Activated T-cell treated with anti-CD3 and anti-CD28 coated beads, Interleukin-2, amount 50 U/mL, for 4 hours (primary cell): ENCODE measurements at places on chromosomes 7 and 10.

GRCh38 chr7:99252166-99252895 is 20.3 kb upstream of the MYH16 start:
- DNase-seq = no peak

- DNase-seq = no peak
Measured at GRCh38 chr7:80902716-80903308, 16.0 kb downstream of the SEMA3C start.

GRCh38 chr10:34906067-34906965 is 91.2 kb upstream of the PARD3 start:
- DNase-seq = no peak

GRCh38 chr7:55486991-55487390 is 85.3 kb downstream of the VOPP1 start:
- no peak for DNase-seq

DNA sequence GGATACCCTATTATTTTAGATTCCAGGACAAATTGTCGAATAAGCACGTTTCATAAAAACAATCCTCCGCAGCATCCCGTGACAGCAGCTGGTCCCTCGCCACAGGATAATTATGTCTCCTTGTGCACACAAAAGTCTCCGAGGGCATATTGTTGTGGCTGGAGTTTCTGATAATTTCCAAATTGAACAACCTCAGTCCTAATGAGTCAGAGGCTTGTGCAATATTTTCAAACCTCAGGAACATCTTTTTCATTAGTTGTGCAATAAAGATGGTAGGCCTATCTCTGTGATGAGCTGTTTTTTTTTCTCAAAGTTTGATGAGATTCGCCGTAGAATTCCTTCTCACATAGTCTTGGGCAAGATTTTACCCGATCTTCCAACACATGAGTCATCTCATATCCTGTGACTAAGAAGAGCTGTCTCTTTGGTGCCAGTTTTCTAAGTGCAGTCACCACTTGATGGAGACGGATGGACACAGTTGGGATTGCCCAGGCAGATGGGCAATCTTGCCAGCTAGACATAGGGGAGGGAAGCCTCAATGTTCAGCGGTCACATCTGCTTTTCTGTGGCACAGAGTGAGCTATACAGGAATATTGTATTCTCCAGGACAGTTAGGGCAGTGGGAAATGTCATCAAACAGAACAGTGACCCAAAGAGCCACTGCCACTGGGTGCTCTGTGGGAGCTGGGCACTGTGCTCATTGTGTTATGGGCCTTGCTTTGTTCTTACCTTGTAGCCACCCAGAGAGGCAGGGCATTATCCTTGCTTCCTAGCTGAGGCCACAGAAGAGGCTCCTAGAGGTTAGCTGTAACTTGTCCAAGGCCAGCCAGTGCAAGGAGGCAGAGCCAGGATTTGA is 7.8 kb downstream of the HTRA1 start:
- DNase-seq = no peak

DNA sequence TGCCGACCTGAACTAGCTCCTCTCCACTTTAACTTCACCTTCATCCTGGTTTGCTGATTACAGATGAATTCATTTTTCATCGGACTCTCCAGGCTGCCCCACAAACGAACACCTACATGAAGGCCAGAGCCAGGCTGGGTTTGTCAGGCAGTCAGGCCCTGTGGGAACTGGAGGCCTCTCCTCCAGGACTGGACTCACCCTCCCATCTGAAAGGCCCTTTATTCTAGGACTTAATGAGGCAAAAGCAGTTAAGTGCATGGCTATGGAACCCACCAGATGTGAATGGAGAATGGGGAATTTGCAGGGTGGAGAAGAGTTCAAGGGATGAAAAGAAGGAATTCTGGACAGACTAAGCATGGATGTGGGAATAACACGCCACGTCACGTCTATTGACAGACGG is 170.8 kb downstream of the ARHGAP12 start:
- no peak for DNase-seq

DNA sequence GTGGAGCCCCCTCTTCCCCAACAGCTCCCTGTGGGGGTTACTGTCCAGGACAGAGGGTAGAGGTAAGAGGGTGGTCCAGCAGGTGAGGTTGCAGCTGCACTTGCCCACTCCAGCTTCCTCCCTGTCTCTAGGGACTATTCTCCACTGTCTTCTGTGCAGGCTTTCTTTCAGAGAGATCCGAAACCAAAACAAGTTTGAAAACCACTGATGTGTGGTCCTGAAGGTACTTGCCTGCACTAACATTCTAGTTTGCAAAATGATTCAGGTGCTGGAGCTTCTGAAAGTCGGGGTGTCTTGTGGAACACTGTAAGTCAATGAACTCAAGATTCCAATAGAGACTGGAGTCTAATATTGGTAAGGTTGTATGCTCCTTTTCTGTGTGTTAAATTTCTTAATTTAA is 63.1 kb downstream of the BLNK start:
- DNase-seq = no peak

GRCh38 chr7:45938626-45939302 is 17.7 kb upstream of the IGFBP3 start:
- no peak for DNase-seq

- peak; percentile 73 for DNase-seq
Measured at GRCh38 chr7:2521952-2522591, 2.5 kb downstream of the LFNG start.

DNA sequence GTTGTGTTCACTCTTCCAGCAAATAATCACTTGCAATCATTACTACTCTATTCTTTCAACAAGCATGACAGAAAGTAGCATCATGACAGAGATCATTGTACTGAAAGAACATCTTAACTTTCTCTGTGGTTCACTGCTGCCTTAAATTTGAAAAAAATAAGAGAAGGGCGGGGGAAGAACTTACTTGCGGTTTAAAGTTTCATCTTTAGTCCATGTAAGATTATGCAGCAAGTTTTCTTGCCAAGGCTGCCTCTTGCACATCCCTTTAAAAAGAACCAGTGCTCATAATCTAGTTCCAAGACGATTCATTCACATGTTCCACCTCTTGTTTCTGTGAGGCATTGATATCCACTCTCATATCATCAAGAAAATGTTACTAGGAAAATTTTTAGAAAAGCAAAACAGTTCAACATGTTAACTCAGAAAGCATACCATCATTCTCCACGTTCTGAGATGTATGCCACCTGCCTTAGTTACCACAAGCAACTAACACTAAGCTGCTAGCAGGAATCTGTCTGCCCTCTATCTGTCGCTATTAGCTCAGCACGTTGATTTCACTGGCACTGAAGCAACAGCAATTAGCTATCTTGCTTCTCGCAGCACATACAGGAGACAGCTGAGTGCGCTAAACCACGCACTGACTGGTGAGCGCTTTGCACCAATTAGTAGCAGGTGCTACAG is at the start of gene PCDH15:
Gene PCDH15 (minus strand): TSS at position 491 of the 681 bp plus-strand sequence. CDS start 136,969 bp downstream, outside the sequence.
- no peak for DNase-seq

- no peak for DNase-seq
Measured at GRCh38 chr7:84744385-84744784, 442.5 kb downstream of the SEMA3D start.

GRCh38 chr7:44131173-44132029 is 8.1 kb upstream of the POLD2 start:
- no peak for DNase-seq

- DNase-seq = no peak
Measured at GRCh38 chr7:22572937-22573336, 72.9 kb upstream of the STEAP1B start.

DNA sequence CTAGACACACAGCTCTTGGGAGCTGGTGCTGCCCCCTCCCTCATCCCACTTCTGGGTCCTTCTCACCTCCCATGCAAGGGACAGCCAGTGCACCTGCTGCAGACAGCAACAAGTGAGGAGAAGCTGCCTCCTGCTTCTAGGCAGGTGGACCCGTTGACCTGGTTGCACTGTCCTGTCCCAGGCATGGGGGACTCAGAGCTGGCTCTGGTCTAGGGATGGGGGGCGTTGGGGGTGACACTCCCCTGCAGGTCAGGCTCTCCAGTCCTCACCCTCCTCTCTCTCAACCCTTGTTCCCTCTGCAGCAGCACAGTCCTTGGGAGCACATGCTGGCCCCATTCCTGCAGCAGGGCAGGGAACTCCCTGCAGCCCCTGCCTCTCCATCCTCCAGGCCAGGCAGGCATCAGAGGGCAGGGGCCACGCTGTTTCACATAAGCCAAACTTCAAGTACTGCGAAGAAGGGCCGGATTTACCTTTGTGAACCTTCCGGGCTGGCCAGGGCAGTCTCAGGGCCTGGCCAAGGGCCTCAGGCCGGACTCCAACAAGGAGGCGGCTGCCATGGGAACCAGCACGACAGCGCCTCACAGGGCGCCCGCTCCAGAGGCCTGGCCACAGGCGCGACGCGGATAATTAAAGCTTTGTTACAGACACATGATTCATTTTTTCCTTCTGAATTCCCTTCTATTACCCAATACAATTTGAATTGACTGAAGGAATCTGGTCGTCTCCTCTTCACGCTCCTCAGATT is 48.5 kb downstream of the RASGEF1A start:
- DNase-seq = no peak

- no peak for DNase-seq
Measured at GRCh38 chr7:135831455-135832195, 83.0 kb upstream of the FAM180A start.

DNA sequence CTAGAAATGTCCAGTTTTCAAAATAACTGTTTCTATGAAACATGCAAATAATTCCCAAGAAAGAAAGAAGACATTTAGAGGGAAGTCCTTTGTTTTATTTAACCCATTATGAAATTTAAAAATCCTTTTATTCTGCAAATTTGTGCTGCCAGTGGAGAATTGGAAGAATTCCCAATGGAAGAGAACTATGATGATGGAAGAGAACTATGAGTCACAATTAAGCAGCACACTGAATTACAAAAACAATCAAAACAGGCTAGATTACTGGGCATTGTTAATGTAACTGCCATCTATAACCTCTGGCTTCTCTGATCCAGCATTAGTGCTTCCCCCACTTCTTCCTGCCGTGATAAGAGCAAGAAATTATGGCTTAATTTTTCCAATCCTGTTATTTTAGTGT is 126.2 kb upstream of the FEZF1 start:
- no peak for DNase-seq

DNA sequence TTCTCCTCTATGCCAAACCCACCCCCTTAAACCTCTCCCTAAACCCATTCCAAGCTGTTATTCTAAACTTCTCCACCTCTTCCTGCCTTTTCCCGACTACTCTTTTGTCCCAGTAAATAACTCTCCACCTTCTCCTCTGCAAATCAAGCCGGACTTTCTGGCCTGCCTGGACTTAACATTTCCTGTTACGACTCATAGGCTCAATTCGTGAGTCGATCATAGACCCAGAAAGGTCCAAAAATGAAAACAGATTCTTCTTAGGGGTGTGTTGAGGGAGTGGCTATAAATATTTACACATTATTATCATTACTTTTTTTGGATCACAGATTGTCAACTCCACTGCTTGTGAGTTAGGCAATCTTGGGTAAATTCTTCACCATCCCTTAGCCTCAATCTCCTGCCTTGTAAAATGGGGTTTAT is 59.0 kb upstream of the HABP2 start:
- DNase-seq = no peak

DNA sequence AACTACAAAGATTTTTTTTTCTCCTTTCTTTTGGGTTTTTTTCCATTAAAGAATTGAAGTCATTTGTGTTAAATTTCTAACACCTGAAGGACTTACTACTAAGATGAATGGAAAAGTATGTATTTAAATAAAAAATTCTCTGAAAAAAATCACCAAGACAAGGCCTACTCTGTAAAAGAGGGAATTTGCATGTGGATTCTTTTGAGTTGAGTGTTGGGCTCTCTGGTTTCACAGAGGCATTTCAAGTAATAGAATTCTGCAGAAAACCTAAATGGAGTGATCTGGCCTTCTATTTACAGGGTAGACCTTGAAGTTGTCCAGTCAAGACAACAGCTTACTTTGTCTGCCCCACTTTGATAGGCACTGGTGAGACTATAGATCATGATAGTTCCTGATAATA is 4.1 kb downstream of the LRRC17 start:
- no peak for DNase-seq
